Retinal pigment epithelial cell (primary cell): ENCODE measurements at places on chromosomes 2 and 18.

DNA sequence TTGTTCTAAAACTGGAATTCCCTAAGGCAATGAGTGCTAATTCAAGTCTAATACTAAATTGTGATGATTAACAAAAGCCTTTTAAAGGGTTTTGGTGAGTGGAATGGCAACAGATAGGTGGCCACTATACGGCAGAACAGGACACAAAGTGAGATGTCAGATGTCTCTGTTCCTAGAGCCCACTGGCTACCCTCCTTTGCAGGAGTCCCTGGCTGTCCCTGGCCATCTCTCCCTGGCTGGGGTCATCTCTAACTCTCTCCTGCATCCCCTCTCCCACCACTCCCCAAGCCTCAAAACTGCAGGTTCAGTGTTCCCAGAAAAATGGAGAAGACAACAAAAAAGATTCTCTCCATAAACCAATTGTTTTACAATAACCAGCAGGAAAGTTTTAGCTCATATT, 79.2 kb downstream of the MDH1 start:
- DNase-seq: no peak

GRCh38 chr2:44805401-44806235, 135.9 kb upstream of the SIX3 start:
- no peak for DNase-seq

- DNase-seq: no peak
These were observed 236.7 kb downstream of the FHOD3 start for GRCh38 chr18:36534154-36534688.

DNA sequence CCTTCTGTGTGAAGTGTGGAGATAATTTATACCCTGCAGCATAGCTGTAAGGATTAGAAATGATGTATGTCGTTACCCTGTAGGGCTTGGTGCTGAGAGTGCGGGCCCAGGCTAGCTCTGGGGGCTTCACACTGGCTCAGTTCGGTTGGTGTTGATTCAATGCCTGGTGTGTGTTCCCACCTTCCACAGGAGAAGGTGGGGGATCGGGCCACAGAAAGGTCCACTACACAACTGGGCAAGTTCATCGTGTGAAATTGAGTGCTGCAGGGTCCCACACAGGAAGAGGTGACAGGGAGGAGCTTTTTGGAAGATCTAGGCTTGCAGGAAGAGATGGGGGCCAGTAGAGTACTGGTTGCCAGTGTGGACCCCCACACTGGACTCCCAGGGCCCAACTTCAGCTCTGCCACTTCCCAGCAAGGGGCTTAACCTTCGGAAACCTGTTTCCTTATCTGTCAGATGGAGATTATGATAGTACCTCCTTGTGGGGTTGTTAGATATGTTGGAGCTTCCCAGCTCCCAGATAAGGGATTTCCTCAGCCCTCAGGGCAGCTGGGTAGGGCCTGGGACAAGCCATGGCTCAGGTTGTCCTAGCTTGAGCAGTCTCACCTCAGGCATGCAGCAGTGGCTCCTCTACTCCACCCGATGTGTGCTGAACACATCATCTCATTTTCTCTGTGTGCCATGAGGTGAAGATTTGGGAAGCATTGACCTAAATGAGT, 71.5 kb downstream of the TMEM247 start:
- DNase-seq: no peak

- no peak for DNase-seq
These were observed 50.6 kb downstream of the TTC21B start for GRCh38 chr2:165902934-165903333.

GRCh38 chr2:101900375-101900774, 91.4 kb upstream of the IL1R2 start:
- no peak for DNase-seq

GRCh38 chr2:41283079-41283775, 764.6 kb upstream of the PKDCC start:
- peak; percentile 73 for DNase-seq

DNA sequence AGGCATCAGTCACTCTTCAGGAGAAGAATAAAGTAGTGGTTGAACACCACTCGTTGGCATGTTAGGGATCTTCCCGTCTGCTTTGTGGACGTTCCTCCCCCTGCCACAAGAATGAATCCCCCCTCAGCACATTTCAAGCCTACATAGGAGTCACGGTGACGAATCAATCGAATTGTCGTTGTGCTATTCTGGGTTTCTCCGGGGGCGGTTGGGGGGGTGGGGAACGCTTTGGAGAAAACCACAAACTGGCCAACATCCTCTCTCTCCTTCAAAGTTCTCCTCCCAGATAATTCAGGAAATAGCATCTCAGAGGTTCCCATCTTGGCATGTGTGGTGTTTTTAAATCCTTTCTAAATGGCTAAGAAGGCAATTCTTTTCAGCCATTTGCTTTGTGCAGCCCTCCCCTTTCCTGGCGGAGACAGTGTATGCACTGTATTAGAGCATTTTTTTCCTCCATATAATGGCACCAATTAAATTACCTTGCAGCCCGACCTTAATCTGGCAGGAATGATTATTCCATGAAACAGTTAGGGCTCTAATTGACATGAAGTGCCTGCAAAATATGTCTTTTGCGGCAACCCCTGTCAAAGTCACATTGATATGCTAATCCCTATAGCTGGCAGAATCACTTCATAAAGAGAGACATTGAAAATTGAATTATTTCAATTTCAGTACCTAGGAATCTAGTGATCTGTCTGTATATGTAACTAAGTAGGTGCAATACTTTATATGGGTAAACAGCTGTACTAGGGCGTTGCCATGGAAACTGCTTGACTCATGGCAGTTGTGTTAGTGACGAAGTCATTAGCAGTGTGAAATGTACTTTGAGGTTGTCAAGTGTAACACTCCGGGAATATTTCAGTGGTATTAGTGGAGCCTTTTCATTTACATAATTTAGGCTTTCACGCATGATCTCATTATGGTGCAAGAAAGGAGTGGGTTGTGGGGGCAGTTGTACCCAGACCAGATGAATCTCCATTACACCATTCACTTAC, 323.4 kb upstream of the SLC14A2 start:
- DNase-seq: peak; percentile 97

DNA sequence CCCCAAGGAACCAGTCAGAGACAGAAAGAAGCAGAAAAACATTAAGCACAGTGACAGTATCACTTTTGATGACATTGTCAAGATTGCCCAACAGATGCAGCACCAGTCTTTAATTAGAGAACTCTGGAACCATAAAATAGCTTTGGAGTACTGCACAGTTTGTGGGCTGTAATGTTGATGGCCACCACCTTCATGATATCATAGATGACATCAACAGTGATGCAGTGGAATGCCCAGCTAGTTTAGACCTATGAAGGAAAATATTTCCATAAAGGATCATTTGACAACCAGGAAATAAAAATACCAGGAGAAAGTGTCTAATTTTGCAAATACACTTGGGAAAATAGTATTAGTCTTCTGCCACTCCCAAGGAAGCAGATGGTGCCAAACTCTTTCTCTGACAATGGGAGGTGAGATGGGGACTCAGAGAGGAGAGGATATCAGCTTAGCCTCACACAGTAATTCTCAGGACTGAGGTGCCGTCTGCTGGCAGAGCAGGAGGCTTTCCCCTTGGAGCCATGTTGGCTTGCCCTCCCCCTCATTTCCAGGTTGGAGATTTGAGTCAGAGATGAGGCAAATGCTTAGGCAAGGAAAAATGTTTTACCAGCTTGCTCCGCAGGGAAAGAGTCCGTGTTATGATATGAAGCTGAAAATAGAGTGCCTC, 107.5 kb upstream of the CELF4 start:
- no peak for DNase-seq

GRCh38 chr2:85427300-85427835, 8.9 kb downstream of the SH2D6 start:
- no peak for DNase-seq

DNA sequence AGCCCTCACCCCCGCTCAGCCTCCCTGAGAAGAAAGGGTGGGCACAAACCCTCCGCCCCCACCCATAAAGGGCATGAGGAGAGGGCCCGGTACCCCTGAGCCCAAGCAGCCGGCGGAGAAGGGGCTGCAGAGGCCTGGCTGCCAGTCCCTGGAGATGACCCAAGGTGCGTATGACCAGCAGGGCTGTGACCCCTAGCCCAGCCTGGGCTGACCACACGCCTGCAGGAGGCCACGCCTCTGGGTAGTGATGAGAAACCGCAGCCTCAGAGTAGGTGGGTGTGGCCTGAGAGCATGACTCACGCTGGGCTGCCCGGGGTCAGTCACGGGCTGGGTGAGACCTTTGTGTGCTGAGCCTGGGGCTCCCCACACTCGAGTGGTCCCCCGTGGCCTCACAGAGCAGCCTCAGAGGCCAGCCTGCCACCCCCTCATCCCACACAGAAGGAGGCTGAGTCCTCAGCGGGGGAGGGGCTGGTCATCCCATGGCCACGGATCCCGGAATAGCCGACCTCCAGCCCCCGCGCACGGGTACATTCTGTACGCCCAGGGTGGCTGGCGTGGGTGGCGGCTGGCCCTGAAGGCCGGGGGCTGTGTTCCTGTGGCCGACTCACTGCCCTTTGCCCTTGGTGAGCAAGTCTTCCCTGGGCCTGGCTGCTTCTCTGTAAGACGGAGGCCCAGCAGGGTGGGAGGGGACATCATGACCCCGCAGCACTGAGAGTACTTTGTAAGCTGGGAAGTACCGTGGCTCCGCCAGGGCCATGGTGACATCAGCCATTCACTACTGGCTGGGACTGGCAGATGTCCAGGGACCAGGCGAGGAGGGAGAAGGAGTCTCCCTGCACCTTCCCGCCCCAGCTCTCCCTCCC, 110.8 kb upstream of the OTOS start:
- peak; percentile 78 for DNase-seq

DNA sequence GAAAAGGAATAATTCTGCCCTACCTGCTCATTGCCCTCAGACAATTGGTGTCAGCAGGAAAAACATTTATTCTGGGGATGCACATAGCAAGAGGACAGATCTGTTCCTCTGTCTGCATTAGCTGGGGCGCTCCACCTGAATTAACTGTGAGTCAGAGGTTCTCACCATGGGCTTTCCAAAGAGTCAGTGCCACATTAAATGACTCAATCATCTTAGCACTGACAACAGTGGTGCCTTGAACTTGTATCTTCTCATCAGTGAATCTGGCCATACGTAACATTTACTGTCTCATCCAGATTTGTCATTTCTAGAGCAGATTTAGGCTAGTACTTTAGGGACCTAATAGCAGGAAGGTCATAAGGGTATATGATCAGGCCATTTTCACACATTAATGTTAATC, 358.1 kb upstream of the CRIM1 start:
- DNase-seq: no peak

DNA sequence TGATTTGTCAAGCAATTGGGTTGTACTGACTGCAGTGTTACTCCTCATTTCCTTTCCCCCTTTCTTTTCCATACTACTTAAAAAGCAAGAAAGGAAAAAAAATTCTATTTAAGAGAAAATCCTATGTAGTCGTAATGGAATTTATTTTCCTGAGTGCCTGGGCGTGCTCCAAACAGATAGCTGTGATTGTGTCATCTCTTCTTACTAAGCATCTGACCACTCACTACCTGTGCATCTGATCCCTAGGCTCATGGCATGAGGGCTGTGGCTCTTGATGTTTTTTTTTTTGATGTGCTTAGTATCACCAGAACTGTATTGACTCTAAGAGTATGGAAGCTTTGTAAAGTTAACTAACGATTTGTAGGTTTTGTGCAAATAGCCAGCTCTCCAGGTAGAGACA, 19.0 kb downstream of the CRIM1 start:
- DNase-seq: no peak

- no peak for DNase-seq
These were observed 579 bp upstream of the EMX1 start for GRCh38 chr2:72916743-72917137.

- DNase-seq: no peak
These were observed 218.7 kb downstream of the C1D start for GRCh38 chr2:67844024-67844540.

DNA sequence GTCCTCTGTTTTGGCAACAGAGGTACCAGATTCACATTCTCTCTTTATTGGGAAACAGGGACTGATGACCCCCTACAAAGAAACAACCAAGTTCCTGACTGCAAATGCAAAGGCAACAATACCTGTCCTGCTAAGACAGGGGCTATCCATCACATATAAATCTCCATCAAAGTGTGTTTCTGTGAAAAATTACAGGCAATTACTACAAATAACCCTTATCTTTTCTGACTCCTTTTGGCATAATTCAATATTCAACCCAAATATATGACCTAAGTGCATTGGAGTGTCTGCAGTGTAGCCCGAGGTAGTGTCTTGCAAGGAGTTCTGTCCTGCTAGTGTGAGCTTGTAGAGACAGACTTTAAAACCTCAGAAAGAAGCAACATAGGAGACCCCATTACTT, 35.4 kb downstream of the KCNG3 start:
- DNase-seq: no peak

- DNase-seq: no peak
These were observed 199.3 kb downstream of the LTBP1 start for GRCh38 chr2:33146102-33146501.

DNA sequence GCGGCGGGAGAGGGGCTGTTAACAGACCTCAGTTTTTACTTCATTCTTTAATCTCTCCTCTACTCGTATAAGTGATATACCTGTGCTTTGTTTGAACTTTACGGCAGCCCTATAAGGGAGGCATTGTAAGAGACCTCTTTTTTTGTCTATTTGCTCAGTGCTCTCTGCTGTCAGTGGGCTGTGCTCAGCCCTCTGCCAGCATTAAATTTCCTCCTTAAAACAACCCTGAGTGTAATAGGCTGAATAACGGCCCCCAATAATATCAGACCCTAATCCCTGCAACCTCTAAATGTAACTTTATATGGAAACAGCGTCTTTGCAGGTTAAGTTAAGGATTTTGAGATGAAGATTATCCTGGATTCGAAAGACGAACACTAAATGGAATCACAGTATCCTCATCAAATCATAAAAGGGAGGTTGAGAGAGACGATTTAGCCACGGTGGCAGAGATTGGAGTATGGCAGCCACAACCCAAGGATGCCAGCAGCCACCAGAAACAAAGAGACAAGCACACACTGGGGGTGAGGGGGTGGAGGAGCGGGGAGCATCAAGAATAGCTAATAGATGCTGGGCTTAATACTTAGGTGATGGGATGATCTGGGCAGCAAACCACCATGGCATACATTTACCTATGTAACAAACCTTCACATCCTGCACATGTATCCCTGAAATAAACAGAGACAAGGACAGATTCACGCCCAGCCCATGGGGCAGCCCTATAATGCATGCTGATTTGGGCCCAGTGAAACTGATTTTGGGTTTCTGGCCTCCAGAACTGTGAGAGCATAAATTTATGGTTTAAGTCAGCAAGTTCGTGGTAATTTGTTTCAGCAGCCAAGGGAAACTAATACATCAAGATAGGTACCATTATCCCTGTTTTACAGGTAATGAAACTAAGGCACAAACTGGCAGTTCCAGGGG, 894 bp upstream of the FARSB start:
- DNase-seq: no peak

- no peak for DNase-seq
These were observed 98.9 kb downstream of the MYT1L start for GRCh38 chr2:2232167-2232566.

GRCh38 chr2:230974096-230974913, 21.6 kb upstream of the SPATA3 start:
- peak; percentile 67 for DNase-seq

- no peak for DNase-seq
These were observed 271.3 kb upstream of the SLC8A1 start for GRCh38 chr2:40723194-40723593.

DNA sequence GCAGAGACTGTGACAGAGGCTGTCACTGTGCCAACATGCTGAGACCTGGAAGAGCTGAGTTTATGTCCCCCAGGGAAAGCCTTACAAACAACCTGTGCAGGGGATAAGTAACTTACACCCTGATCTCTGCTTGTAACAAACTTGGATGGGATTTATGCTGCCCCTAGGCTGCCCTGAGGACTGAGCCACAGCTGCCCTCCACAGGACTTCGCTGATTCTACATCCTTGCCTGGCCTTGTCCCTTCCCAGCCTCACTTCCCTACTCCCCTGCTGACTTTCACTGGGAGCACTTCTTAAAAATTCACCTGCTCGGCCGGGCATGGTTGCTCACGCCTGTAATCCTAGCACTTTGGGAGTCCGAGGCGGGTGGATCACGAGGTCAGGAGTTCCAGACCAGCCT, 45.9 kb upstream of the ASAP2 start:
- no peak for DNase-seq
